ENCODE measurements at places on chromosomes 1 and 21. TPM values are rescaled to one million over a fixed set of nuclear protein-coding genes. Genes with fewer than 3 reads are reported as not detected.

FAM163A gene
- 0.29 TPM for total RNA-seq

SLC30A10 gene
- not detected for total RNA-seq

MFSD2A gene
- 0.38 TPM for total RNA-seq

TEDDM1 gene
- total RNA-seq: not detected

IBA57 gene
- 10.9 TPM for total RNA-seq
